ENCODE measurements at places on chromosomes 13 and 19. TPM values are rescaled to one million over a fixed set of nuclear protein-coding genes. Genes with fewer than 3 reads are reported as not detected.

DNA sequence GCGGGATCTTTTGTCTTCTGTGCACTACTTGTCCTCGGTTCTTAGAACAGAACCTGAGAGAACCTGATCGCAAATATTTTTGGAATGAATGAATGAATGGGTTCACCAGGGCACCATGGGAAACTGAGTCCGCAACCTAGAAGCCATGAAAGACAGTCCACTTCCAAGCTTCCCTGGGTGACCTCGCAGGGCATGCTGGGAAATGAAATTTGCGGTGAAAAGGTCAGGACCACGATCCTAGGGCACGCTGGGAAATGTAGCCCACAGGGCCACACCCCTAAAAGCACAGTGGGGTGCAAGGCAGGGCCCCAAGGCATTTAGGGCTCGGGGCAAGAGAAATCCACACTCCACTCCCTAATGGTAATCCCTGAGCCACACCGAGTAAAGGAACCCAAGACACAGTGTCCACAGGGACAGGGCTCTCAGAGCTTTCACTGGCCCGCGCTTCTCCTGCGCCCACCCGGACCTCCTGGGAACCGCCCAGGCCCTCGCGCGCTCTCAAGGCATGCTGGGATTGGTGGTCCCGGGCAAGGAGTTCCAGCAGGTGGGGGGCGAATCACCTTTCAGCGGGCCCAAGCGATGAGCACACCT lies 1.1 kb upstream of the PPP1R12C start:
- DNase-seq = peak; percentile 55

DNA sequence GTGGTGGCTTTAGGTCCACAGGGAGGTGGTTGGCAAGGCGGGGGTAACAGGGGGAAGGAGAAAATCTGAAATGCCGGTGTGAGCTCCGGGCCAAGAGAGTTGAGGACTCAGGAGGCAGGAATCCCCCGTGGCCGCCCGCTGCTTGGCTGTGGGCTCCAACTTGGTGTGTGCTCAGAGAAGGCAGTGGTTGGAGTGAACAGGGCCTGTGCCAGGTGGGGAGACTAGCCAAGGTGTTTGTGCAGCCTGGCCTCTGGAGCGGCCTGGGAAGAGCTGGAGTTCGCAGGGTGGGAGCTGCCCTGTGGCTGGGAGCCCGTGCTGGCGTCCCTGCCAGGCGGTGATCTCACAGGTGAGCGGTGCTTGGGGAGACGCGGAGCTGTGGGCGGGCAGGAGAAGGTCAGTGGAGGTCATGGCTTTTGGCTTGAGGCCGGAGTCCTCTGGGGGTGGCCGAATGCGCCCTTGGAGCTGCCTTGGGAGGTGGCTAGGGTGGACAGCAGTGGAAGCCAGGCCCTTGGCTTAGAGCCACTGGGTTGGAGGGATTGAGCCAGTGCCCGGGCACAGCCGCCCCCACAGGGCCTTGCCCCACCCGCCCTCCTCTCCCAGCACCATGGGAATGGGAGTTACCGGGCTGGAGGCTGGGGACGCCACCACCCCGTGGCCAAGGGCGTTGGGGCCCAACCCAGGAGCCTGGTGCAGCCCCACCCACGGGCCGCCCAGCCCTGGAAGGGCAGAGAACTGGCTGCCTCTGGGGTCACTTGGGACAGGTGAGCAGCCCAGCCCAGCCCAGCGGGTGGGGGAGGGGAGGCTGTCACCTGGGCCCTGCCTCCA lies 7.1 kb upstream of the CIRBP start:
- DNase-seq = peak; percentile 95

- DNase-seq = no peak
Observed at GRCh38 chr13:34719060-34719875, 222.8 kb upstream of the NBEA start.

DNA sequence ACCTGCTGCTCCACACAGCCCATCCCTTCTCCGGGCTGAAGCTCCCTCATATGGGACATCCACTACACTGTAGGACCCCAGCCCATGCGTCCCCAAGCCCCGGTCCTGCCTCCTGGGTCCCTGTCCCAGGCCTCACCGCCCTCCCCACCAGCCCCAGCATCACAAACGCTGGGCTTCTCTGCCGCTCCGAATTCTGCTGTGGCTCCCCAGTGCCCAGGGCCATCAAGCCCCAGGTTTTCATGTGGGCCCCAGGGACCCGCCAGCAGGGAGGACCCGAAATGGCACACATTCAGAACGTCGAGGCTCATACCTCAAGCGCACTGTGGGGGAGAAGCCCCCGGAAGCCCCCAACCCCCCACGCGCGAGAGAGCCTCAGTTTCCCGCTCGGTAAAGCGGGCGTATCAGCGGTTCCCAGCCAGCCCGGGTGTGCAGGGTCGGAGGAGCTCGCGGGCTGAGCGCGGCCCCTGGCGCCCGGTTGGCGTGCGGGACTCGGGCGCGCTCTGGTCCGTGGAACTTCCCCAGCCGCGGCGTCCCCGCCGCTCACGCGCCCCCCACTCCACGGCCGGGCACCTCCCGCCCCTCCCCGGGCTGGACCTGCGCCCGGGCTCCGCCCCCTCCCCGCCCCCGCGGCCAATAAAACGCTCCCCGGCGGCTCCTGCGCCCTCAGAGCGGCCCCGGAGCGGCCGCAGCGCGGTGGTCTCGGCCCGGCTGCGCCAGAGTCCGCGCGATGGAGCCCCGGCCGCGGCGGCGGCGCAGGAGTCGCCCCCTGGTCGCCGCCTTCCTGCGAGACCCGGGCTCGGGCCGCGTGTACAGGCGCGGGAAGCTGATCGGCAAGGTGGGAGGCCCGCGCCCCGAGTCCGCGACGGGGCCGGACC lies at the start of gene PLK5:
PLK5 (plus strand) TSS at position 666 of the 875 bp plus-strand sequence. CDS start 2,920 bp downstream, outside the sequence.
- DNase-seq = no peak

GRCh38 chr19:16370641-16371391 lies 46.2 kb downstream of the KLF2 start:
- DNase-seq = no peak

DNA sequence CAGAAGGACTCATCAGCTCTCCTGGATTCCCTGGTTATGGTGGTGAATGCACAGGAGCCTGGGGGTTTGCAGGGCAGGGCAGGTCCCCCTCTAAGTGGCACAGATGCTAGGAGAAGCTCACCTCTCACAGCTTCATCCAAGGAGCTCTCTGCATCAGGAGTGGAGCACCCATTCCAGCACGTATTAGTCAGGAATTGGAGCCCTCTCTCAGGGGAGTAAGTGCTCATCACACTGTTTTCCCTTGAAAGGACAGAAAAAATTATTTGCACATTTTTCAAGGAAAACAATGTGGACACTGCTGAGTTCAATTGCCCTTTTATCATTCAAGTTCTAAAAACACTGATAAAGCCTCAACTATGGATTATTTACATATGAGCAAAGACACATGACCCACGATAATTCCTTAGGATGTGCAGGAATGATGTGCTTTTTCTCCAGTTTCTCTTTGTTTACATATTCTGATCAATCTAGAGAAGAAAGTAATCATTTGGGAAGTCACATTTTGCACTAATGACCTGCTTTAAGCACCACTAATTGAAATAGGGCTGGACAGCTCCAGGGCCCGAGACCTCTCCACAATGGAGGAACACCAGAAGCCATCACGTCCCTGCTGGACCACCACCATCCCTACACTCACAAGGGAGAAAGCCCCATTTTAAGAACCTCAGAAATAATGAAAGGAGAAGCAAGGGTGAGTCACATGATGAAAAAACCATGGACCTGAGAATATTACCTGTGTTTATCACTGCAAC lies 40.6 kb downstream of the SOHLH2 start:
- no peak for DNase-seq

DNA sequence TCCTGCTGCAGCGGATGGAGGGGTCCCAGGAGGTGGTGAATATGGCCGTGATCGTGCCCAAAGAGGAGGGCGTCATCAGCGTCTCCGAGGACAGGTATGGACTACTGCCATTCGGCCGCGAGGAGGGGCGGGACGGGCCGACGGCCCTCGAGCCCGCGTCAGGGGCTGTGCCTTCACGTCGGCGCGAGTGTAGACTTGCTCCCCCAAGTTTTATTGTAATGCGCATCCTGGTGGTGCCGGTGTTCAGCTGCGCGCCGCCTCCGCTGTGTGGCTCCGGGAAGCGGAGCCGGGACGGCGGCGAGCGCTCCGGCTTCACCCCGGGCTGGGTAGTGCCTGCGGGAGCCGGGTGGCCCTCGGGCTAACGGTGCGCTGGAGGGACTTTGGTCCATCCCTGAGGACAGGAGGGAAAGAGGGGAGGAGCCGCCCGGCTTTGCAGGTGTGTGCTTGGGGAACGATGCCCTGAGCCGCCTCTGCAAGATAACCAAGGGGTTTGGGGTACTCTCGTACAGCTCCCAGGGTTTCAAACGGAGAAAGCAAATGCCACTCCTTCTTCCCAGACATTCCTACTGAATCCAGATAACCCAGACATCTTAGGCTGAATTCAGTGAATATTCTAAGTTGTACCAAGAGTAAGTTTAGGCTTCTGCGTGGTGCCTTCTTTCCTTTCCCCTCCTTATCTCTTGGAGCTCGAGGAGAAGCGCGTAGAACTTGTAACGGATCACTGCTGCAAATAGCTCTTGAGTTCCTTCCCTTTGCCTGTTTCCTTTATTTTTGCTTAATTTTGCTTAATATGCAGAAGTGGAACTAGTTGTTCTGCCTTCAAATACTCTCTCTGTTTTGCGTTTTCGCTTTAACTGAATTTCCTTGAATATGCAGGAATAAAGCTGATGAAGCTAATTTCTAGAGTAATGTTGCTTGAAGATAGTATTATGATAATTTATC lies 740 bp downstream of the WDFY2 start:
- DNase-seq = peak; percentile 68

Gene SPACA4
- not detected for total RNA-seq

Gene C13orf42
- 0.10 TPM for total RNA-seq

Gene EML2
- 91.4 TPM for total RNA-seq

Gene ZNF548
- total RNA-seq = 23.9 TPM

Gene MAST1
- 5.9 TPM for total RNA-seq

Measured in lower leg skin (tissue), 4 donors.